ENCODE measurements at places on chromosomes 11 and 22.

DNA sequence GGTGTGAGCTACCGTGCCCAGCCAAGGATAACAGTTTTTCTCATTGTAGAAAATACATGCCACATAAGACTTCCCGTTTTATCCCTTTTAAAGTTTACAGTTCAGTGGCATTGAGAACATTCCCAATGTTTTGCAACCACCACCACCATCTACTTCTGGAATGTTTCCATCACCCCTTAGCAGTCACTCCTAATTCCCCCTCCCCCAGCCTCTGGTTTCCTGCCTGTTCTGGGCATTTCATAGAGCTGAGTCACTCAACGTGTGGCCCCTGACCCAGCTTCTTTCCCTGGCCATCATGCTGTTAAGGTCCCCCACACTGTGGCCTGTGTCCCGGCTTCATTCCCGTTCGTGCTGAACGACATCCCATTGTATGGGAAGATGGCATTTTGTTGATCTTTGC, 30.7 kb downstream of the FGF4 start:
- no peak for DNase-seq

GRCh38 chr22:37396488-37397084, 30.7 kb downstream of the ELFN2 start:
- DNase-seq = no peak

DNA sequence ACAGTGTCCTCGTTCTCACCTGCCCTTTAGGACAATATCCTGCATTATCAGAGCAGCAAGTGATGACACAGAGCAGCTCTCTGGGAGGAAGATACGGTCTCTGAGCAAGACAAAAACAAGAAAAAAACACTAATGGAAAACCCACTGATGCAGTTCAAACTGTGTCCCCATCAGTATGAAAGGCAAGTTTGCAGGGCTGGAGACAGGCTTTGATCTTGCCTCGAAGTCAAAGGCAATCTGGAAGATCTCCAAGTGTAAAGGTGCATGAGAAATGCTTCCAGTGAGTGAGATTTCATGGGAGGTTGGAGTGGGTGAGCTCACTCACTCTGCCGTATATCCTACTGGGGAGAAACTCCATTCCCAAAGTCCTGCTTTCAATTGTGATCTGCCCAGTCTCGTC, 157.5 kb downstream of the KIRREL3 start:
- no peak for DNase-seq

GRCh38 chr22:33227791-33228190, 169.6 kb upstream of the SYN3 start:
- DNase-seq = no peak

DNA sequence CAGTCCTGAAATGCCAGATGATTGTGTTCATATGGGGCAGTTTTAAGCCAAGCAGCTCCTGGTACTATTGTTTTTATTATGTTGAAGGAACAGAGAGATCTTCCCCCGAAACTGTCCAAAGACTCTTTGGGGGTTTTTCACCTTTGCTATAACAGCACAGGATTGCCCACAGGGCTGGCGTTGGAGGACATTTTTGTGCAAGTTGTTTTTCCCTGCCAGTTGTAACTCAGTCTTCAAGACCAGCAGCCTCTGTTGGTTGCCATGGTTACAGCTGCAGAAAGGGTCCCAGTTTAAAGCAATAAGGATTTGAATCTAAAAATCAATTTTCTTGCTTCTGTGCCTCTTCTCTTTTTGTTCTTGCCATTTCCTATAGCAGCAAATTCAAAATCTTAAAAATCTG, 45.4 kb upstream of the YWHAH start:
- no peak for DNase-seq

All from stimulated activated CD8-positive, alpha-beta memory T cell treated with anti-CD3 and anti-CD28 coated beads, Interleukin-12 subunit alpha, Interleukin-12 subunit beta, amount 100 ng/mL, for 4 hours (primary cell).